ENCODE measurements at places on chromosomes 12 and 14.

GRCh38 chr14:29663281-29663801 lies 264.3 kb downstream of the PRKD1 start:
- no peak for DNase-seq

- DNase-seq: no peak
Observed at GRCh38 chr14:47746986-47747385, 71.6 kb upstream of the MDGA2 start.

GRCh38 chr12:64669270-64669842 lies 59.1 kb downstream of the RASSF3 start:
- no peak for DNase-seq

GRCh38 chr14:93720981-93721483 lies 67.3 kb downstream of the PRIMA1 start:
- no peak for DNase-seq

DNA sequence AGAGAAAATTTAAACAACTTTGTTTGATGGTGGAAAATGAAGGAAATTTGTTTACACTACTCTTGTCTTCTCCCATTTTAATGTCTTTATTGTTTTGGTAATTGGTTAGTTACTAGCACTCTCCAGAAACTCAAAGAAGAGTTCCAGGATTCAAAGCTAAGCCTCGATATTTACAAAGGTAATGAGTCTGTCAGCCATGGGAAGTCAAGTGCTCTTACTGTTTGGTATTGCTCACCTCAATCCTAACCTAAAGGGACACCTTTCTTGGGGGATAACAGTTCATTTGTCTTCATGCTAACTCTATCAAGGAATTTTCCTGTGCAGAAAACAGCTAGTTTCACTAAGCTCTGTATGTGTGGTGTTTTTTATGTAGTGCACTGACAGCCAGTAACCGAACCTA lies 222.9 kb upstream of the LMO3 start:
- no peak for DNase-seq

DNA sequence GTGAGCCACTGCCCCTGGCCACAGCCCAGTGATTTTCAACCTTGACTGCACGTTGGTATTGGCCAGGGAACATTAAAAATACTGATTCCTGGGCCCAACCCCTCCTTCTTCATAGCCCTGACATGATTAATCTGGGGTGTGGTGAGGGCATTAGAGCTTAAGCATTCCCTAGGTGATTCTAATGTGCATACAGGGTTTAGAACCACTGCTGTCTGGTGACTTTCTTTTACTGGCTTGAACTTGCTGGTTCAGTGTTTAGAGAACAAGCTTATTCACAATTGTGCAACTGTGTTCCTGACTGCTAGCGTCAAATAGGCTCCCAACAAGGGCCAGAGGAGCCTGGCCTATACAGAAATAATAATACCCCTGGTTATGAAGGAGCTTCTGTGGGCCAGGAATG lies 488.8 kb upstream of the CCDC196 start:
- DNase-seq: no peak

- DNase-seq: no peak
Observed at GRCh38 chr14:59537476-59537875, 39.1 kb downstream of the CCDC175 start.

DNA sequence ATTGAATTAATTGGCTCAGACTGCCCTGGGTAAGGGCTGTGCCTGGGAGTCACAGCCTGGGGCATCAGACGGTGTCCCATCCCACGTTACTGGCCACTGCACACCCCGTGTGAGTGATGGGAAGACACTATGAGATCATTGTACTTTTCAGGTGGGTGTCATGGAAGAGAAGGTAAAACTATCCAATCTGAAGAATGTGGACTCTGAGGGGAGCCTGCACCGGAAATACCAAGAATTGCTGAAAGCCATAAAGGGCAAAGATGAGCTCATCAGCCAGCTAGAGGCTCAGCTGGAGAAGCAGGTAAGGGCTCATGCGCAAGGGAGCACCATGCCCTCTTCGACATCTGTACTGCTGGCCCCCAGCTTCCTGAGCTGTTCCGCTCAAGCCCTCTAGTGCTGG lies 24.0 kb downstream of the PLEKHH1 start:
- DNase-seq: no peak

DNA sequence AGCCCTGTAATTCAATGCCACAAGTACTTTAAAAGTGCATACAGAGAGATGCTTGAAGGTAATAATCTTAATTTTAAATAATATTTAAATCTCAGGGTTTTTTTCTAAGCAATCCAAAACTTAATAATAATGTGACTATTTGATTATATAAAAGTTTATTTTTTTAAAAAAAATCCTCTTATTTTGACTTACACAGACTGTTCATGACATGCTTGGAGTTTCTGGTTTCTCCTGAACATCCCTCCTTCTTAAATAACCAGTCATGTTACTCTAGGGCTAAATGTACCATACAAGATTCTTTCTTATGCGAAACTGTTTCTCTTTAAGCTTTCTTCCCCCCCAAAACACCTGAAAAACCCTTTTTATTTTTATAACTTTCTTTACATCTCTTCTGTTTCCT lies 58.2 kb upstream of the SLC2A13 start:
- DNase-seq: no peak

DNA sequence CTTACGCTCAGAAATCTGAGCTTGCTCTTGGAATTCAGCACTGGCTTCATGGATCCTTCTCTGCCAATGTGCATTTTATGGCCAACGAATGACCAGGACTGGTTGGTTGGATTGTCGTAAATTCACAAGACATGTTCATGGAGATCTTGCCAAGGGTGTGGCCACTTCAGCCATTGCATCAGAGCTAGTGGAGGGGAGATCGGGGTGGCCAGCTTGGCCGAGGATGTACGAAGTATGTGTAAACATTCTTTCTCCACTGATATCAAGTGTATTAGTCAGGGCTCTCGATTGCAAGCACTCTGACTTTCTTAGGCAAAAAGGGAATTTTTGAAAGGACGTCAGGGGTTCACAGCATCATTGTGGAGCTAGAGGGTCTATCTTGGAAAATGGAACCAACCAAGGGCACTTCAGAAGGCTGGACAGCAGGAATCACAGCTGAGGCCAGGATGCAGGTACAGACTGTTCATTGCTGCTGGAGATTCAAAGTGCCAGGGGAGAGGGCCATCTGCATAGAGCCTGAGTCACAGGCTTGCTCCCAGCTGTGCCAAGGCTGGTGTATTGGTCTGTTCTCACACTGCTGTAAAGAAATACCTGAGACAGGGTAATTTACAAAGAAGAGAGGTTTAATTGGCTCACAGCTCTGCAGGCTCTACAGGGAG lies 32.9 kb upstream of the ADGRD1 start:
- no peak for DNase-seq

- DNase-seq: no peak
Observed at GRCh38 chr14:24274101-24274543, 2.7 kb upstream of the RABGGTA start.

- DNase-seq: no peak
Observed at GRCh38 chr12:50313256-50313931, 30.1 kb upstream of the LIMA1 start.

DNA sequence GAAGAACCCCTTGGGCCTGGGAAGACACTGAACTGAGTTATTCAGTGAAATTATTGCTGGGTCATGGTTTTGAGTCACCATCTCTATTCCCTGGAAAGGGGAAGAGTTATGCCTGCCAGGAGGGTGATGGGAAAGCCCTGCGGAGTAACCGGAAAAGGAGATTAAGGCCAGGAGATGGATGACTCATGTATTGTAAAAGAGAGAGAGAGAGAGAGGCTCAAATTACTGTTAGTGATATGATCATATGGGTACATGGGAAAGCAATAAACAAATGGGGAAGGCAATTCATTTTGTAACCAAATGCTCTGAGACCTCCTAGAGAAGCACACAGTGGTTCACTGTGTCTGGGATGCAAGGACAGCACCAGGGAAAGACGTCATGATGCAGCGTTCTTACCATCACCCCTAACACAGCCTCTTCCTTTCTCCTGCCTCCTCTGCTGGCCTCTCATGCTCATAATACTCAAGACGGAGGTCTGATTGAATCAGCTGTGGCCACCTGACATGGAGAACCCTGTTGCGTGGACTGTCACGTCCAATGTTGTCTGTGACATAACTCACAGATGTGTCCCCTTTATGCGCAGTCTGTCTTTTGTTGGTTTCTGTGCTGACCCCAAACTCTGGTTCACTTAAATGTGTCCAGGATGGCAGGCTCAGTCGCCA lies 243.7 kb downstream of the TMEM132D start:
- no peak for DNase-seq

DNA sequence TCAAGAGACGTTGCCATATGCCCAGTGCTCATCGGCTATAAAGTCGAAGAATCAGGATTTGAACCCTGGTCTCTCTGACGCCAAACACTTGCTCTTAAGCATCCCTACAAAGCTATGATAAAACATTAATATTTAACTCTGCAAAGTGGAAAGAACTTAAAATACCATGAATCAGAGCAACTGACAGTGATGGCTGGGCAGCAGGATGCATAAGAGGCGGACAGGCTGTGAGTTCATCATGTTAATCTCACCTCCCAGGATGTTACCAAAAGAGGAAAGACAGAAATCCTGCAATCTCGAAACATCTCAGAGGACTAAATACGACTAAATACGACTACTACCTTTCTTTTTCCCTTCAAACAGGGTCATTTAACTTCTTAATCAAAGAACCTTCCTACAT lies 5.8 kb downstream of the DICER1 start:
- no peak for DNase-seq

GRCh38 chr12:120978296-120979219 lies at the start of gene HNF1A:
TSS of gene HNF1A (plus strand) at chr12:120978543. CDS start at chr12:120978769, 226 bp downstream.
- DNase-seq: no peak

GRCh38 chr12:1502379-1502720 lies 92.0 kb downstream of the FBXL14 start:
- no peak for DNase-seq

GRCh38 chr12:100184549-100185145 lies 16.0 kb upstream of the ACTR6 start:
- no peak for DNase-seq

DNA sequence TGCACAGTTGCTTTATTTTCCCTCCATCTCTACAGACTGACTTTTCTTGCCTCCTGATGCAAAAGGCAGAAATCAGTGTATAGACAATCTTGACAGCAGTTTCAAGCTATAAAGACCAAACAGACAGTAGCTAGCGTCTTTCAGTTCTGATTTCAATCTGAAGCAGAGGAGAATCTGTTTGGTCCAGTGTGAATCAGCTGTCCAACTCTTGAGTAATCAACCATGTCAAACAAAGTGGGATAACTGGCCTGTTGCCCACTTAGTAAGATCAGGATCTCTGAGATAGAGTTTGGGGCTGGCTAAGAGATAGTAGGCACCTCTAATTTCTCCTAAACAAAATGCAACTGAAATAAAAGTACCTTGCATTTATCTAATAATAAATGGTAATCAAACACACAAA lies 797.4 kb upstream of the FBXO33 start:
- no peak for DNase-seq

GRCh38 chr14:89419973-89420482 lies 3.0 kb upstream of the FOXN3 start:
- no peak for DNase-seq

DNA sequence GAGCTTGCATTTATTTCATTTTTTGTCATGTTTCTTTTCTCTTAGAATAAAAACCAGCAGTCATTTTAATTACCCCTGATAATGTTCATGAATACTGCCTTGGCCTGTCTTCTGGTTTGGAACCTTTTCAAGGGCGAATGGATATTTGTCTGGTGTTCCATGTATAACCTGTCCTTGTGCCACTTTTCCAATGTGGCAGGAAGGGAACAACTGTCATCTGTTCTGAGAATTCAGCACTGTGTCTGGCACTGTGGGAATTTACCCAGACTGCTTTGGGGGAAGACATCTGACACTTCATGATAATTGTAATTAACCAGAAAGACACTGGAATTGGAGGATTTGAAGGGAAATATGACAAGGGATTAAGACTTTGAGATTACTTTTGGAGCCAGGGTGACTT lies 352.8 kb downstream of the APAF1 start:
- DNase-seq: no peak

DNA sequence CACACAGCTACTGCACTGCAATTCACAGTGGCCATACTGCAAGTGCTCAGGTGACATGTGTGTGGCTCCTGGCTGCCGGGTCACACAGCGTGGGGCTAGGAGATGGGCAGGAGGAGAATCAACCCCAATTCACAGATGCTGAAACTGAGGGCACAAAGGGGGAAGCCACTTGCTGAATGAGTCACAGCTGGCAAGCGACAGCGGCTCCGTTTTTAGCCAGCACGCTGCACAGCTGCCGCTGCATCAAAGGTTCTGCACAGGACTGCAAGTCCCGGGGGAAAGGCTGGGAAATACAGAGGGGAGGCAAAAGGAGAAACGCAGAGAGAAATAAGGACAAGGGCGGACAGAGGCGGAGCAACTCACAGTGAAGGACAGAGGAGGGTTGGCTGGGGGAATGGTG lies 57.9 kb downstream of the KDM2B start:
- DNase-seq: no peak

DNA sequence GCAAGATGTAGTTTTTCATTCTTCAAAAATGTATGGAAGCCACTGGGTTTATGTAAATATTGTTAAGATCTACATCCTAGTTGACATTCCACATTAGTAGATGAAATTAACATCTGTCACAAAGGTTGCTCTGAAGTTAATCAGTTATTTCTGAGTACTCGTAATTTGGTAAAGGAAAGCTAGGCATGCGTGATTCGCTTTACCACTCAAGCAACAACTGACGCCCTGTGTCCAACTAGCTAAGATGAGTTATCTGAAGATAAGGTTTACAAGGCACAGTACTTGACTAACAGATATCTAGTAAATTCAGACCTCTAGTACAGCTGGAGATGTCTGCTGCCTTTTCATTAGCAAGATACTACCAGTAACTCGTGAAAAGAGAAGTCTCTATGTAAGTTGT lies 14.1 kb downstream of the PRKD1 start:
- DNase-seq: no peak

- DNase-seq: no peak
Observed at GRCh38 chr14:106679776-106680175, 1153.4 kb downstream of the TMEM121 start.

DNA sequence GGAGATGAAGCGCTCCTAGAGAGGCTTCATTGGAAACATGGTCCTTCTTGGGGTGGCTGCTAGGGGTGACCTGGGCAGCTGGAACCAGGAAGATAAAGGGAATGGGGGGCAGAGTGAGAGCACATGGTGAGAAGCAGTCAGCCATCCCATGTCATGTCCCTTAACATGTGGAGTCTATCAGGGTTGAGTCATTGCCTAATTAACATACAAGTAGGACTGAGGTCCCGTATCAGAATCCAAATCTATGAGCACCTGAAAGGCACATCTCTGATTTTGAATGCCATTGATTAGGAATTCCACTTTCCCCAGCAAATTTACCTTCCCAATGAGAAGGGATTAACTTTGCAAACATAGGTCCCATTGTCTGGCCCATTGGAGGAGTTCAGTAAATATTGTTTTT lies 20.3 kb upstream of the PPP1R1A start:
- DNase-seq: no peak

- DNase-seq: peak; percentile 61
Observed at GRCh38 chr14:99729991-99730875, 46.1 kb downstream of the CYP46A1 start.

- DNase-seq: no peak
Observed at GRCh38 chr14:72568296-72568992, 325.5 kb downstream of the DPF3 start.

- no peak for DNase-seq
Observed at GRCh38 chr12:14910090-14910915, 24.6 kb upstream of the MGP start.
